Right renal pelvis (tissue), 4 donors: ENCODE measurements at places on chromosomes 16 and 17. TPM values are rescaled to one million over a fixed set of nuclear protein-coding genes. Genes with fewer than 3 reads are reported as not detected.

Gene SLC47A1
- polyA plus RNA-seq, result 19.7 TPM

DNA sequence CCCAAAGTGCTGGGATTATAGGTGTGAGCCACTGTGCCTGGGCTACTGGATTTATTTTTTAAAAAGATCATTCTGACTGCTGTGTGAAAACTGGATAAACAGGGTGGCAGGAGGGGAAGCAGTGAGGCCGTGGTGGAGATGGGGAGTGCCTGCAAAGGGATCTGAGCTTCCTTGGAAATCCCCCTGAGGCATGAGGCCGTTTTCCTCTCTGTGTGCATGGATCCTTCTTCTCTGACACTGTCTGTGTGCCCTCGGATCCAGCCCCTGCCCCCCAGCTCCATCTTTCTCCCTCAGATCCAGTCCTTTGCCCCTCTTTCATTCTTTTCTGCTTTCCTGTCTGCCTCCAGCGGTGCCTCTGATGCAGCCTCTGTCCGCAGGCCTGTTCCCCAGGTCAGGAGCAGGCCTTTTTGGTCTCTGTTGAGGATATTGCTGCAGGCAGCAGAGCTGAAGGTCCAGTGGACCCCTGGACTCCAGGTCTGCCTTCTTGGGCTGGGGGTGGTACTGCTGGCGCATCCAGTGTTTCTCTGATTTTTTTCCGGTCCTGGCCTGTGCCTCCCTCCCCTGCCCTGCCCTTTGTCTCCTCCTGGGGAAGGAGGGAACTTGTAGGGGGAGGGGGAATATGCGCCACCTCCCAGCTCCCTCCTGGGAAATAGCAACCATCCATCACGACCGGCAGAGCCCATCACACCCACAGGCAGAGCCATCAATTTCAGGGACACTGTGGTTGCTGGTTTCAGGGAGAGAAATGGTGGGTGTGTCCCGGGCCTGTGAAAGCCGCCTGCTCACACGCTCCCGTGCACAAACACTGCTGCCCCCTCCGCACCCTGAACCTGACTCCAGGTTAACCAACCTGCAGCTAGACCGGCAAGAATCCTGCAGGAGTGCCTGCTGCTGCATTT is 17.0 kb downstream of the MGAT5B start:
- no peak for DNase-seq

DNA sequence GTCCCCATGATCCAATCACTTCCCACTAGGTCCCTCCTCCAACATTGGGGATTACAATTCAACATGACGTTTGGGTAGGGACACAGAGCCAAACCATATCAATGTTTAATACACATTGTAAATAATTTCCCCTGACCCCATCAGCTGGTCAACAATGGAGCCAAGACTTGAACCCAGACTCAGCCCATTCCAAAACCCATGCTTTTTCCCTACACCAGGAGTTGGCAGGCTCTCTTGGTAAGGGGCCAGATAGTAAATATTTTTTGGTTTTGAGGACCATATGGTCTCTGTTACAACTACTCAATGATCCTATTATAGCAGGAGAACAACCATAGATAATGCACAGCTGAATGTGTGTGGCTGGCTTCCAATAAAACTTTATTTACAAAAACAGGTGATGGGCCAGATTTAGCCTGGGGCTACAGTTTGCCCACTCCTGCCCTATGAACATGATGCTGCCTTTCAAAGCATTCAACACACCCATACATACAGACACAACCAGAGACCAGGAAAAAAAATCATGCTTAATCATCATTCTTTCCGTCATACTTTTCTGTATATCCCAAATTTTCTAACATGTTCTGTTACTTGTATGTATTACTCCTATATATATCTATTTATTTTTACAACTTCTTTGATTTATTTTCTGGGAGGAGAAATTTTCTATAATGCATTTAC is 22.1 kb upstream of the MSI2 start:
- no peak for DNase-seq

Gene CCL1
- polyA plus RNA-seq, result not detected

DNA sequence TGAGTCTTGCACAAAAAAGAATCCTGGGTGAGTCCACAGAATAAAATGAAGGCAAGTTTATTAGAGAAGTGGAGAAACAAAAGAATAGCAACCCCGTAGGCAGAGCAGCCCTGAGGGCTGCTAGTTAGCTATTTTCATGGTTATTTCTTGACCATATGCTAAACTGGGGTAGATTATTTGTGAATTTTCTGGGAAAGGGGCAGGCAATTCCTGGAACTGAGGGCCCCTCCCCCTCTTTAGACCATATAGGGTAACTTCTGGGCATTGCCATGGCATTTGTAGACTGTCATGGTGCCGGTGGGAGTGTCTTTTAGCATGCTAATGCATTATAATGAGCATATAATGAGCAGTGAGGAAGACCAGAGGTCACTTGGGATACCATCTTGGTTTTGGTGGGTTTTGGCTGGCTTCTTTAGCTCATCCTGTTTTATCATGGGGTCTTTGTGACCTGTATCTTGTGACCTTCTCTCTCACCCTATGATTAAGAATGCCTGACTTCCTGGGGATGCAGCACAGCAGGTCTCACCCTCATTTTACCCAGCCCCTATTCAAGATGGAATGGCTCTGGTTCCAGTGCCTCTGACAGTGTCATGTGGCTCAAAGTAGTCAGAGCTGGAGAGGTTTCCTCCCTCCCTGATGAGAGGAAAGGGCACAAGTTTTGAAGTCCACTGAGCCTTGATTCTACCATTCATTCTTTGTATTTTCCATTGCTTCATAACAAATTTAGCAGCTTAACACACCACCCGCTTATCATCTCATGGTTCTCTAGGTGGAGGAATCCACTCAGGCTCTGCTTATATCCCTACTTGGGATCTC is 55.7 kb upstream of the LGALS9 start:
- DNase-seq, result no peak

Gene SLC6A2
- 0.17 TPM for polyA plus RNA-seq

DNA sequence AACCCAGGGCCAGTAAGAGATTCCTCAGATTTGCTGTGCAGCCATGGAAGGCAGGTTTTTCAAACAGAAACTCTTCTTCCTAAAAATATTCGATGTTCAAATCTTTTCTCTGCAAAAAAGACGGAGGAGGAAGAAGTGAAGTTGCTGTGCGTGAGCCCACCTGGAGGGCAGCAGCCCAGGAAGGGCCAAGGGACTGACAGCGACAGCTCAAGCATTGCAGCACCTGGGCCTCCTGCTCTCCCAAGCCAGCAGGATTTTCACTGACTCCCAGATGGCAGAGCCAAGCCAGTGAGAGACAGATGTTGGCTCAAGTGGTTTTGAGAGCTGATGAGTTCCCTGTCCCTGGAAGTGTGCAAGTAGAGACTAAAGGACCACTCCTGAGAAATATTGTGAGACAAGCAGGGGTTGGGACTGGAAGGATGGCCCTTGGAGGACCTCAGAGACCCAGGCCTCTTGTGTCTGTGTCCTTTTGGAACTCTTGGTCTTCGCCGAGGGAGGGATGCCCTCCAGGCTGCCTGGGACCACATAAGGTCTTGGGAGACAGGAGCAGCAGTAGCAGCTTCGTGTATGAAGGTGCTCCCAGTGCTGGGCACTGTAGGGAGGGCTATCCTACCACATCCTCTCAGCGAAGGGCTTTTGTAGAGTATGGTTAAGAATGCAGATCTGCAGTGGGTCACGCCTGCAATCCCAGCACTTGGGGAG is 29.3 kb upstream of the TNFRSF13B start:
- DNase-seq, result no peak

Gene KRTAP9-4
- polyA plus RNA-seq, result not detected

Gene VTN
- polyA plus RNA-seq, result 11.4 TPM

Gene TAC4
- polyA plus RNA-seq, result not detected

DNA sequence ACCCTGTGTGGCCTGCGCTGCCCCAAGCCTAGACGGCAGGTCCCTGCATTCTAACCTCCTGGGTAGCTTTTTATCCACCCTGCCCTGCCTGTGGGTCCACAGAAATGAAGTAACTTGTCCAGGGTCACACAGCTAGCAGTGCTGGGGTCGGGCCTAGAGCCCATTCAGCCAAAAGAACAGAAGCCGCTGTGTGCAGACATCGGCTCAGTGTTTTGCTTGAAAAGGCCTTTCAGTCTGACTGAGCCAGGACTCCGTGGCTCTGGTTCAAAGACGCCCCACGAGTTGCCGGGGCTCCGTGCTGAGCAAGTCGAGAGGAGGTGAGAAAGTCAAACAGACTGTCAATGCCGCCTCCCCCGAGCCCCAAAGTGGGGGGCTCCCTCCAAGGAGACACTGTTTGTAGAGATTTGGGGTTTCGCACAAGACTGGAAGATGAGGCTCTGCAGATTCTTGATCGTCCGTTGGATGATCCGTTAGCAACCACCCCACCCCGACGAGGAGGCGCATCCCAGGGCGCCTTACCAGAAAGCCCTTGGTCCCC is 226.2 kb downstream of the NTN1 start:
- DNase-seq, result no peak

- DNase-seq, result no peak
Observed at GRCh38 chr16:70364399-70364798, 17.7 kb downstream of the DDX19A start.

- no peak for DNase-seq
Observed at GRCh38 chr17:51120357-51120738, 320 bp downstream of the SPAG9 start.

GRCh38 chr17:64297467-64298088 is 34.5 kb upstream of the TEX2 start:
- no peak for DNase-seq

DNA sequence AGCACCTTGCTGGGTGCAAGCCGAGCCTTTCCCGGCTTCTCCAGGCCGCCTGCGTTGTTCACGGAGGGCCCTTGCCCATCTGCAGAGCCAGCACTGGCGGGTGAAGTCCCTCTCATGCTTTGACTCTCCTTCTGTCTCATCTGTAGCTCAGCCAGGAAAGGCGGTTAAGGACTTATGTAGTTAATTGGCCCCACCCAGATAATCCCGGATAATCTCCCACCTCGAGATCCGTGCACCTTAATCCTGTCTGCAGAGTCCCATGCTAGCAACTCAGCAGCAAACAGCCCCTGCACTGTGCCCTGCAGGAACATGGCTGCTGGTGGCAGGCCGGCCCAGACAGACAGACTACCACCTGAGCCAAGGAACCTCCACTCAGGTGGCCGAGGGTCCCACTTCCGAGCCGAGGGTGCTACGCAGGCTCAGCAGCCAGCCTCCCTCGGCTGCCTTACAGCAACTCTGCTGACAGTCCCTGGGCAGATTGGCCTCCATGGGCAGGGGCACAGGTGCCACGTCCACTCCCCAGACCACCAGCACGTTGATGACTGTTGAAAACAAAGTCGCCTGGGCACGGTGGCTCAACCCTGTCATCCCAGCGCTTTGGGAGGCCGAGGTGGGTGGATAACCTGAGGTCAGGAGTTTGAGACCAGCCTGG is 16.9 kb downstream of the RAB40C start:
- DNase-seq, result no peak

DNA sequence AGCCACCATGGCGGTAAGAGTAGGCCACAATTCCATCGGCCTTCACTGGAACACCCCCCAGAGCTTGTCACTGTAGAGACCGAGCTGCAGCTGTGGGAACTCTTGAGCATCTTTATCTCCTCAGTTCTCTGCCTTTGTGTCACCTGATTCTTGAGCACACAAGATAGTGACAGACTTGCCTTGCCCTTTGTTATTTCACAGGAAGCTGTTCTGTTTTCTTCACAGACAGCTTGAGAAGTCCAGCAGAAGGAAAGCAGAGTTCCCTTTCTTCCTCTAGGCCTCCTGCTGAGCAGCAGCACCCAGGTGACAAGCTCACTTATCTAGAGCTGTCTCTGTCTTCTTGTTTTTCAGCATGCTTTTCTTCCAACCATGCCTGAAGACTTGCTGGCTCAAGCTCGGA is 38.4 kb upstream of the ENDOV start:
- no peak for DNase-seq

GRCh38 chr16:5850632-5851392 is 753.2 kb upstream of the EEF2KMT start:
- no peak for DNase-seq

Gene ABCA9
- polyA plus RNA-seq, result 2.9 TPM

DNA sequence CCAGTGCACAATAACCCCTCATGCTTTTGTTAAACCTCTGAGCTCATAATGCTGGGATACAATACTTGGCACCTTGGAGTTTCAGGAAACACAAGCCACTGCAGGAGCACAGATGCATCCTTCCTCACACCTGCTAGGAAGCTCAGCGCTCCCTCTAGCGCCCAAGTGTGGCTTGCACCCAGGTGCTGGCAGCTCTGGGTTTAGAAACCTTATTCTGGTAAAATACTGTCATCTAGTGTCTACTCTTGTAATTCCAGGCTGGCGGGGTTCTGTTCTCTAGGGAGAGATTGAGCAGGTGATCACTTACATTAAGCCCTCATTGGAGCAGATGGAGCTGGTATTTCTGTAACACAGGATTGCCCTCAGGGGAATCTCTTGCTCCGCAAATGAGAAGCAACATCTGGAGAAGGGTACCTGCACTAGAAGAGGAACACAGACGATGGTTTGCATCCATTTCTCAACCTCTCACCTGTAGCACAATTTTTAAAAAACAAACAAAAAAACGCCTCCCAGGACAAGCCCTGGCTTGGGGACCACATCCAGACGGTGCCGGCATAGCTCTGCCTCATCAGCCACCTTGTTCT is 1.5 kb downstream of the CCL1 start:
- DNase-seq, result peak; percentile 71

GRCh38 chr17:8436844-8437171 is 1.1 kb downstream of the NDEL1 start:
- no peak for DNase-seq

Gene CCL13
- 0.17 TPM for polyA plus RNA-seq
